ENCODE measurements at places on chromosomes 4 and X.

DNA sequence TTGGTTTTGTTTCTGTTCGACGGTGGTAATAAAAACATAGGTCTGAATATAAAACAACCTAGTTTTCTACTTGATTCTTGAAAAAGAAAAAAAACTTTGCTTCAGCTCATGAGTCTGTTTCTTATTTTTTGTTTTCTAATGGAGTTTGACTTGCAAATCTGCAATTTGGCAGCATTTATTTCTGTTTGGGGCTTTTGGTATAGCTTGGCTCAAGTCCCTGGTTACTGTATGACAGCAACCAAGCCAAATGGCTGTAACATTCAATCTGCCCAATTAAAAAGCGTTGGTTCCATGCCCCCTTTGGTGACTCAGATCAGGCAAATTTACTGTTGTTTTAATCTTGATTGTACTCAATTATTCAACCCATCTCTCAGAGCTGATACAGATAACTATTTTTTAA, 263.4 kb downstream of the GRIA3 start:
- no peak for DNase-seq

GRCh38 chr4:98518559-98519267, 139.7 kb downstream of the TSPAN5 start:
- no peak for DNase-seq

GRCh38 chrX:153778684-153779101, 2.1 kb upstream of the SRPK3 start:
- DNase-seq: no peak

- DNase-seq: no peak
These were observed 60.8 kb upstream of the FHL1 start for GRCh38 chrX:136086521-136086920.

All from ecto neural progenitor cell (in vitro differentiated cells).